ENCODE measurements at places on chromosomes 12 and 14.

- DNase-seq: no peak
These were observed 34.3 kb upstream of the GAS2L3 start for GRCh38 chr12:100539202-100539601.

GRCh38 chr14:61737915-61738314, 24.3 kb upstream of the SNAPC1 start:
- DNase-seq: no peak

- DNase-seq: no peak
These were observed 6.3 kb downstream of the RNF10 start for GRCh38 chr12:120540445-120540844.

DNA sequence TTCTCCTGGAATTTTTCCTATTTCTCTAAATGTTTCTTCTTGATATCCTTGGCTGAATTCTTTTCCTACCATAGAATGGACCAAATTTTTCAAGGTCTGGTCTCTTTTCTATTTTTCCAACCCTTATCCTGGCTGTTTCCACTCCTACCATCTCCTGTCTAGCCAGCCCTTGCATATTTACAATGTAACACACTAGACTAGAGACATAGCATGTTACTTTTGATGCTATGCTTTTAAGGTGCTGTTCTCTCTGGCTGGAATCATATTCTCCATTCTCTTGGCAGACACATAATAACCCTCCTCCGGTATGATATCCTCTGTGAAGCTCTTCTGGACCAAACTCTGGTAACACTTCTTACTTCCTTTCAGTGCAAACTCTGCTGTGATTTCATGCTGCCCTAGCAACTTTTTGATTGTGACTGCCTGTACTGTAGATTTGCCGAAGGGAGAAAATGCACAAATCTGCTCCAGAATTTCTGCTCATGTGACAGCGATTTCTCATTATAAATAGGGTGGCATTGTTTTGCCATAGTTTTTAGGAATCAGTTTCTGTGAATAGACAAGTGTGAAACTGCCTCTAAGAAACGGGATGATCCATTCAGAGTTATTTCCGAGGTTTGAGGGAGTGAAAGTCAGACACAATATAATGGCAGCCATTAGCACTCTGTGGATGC, 284.4 kb downstream of the MDGA2 start:
- DNase-seq: no peak

DNA sequence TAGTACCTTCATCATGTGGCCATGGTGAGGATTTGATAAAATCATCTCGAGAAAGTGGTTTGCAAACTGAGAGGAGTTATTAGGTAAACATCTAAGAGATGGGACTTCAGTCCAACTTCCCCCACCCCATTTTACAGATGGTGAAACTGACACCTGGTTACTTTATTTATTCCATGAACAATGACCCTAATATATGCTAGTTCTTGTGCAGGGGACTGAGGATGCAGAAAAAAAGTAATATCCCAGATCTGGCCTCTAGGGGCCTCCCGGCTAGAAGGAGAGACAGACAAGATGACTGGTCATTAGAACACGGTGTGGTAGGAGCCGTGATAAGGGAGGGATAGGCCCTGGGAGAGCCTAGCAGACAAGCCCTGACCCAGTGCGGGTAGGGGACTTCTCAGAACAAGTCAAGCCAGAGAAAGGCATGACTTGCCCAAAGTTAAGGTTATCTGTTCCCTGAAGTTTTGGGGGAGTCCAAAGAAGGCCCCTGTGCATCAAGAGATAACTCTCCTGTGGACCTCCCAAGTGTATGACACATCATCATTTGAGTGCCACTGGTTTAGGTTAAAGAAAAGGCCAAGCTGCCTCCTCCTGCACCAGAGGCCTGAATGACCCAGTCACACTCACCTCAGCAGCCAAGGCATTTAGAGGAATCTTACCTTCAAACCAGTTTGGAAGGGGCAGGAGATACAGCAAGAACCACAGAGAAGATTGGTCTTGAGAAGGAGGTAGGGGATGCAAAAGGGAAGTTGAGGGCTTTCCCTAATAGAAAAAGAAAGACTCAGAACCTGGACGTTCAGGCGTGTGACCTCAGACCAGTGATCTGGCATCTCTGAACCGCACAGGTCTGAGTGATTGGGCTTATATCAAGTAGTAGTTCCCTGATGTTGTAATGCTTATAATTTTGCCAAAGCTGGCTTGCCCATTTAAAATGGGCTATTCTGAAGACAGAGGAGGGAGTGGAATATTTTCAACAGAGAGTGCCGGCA, 1.6 kb downstream of the CMKLR1 start:
- no peak for DNase-seq

DNA sequence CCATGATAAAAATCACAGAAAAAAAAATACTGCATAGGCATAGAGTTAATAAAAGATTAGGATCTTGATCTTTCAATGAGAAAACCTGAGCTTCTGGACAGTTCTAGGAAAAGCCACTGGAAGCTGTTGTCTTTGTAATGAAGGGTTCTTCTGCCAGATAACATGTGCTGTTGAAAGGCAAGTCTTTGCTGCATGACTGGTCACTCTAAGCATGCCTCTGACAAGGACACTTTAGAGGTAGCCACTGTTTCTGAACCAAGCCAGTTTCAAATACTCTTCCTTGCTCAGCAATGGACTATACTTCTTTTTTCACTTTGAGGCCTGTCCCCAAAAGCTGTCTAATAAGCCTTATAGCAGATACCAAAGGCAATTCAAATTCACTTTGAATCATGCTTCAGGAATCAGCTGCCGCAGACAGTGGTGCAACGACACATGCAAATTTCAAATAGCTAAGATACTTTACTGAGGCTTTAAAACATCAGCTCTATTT, 70.2 kb downstream of the BTG1 start:
- DNase-seq: peak; percentile 79

DNA sequence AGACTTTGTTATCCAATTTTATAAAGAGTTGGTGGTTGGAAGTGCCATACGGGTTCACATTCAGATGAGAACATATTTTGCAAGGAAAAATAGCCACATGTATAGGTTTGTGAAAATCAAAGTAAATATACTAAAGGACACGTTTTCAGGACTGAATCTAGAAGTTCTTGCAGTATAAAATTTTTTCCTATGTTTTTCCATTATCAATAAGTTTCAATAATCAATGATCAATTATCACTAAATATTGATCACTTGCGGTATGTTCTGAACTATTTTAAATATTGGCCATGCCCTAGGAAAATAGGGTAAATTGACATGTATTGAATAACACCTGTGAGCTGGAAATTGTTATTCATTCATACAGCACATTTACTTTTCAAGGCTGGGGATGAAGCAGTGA, 25.9 kb downstream of the ALG10B start:
- DNase-seq: no peak

DNA sequence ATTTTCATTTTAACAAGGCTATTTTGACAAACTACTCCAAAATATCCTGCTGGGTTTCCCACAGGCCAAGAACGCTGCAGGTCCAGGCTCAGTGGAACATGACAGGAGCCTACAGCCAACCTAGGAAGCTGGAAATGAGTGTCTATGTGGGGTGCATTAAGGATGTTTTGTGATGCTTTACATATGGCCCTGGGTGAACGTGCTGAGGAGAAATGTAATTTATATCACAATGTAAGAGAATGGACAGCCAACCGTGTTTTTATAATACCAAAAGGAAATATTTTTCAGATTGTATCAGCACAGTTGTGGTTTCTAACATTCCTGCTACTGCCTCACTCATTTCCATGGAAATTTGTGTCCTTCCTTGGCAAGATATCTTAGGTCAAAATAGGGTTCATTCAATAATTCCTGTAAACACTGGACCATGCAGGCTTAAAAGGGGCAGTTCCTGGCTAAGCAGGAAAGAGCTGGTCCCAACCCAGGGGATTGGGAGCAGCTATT, 51.5 kb downstream of the ST8SIA1 start:
- DNase-seq: no peak

DNA sequence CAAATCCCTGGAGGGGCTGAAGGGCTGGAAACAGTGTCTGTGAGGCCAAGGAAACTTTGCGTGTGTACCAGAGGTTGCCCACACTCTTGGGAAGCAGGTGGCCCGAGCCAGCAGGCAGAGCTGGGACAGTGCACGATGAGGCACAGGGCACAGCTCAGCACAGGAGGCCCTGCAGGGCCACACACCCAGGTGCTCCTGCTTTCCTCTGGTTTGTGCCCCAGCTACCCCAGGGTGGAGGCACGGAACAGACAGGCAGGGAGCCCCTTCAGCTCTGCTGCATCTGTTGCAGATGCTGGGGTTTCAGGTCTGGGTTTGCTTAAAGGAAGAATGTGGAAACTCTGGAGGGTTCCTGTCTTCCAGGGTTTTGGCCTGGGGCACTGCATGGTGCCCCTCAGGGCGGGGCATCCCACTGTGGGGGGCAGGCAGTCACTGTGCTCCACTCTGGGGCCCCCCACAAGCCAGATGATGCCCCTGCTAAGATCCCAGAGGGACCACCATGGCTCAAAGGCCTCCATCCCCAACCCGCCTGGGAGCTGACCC, 8.6 kb downstream of the TMEM179 start:
- no peak for DNase-seq

Data from NCI-H526 treated with DMSO at 0.1 percent for 48 hours (cell line).